Stimulated activated CD8-positive, alpha-beta memory T cell treated with anti-CD3 and anti-CD28 coated beads, Interleukin-7, amount 100 ng/mL, for 48 hours (primary cell): ENCODE measurements at places on chromosomes 6 and 20.

DNA sequence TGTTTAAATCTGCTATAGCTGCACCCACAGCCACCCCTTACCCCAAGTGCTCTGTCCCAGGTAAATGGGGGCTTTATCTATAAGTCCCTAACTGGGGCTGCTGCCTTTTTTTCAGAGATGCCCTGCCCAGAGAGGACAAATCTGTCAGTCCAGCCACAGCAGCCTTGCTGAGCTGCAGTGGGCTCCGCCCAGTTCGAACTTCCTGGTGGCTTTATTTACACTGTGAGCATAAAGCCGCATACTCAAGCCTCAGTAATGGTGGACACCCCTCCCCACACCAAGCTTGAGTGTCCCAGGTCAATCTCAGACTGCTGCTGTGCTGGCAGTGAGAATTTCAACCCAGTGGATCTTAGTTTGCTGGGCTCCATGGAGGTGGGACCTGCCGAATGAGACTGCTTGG is 505.2 kb downstream of the CBLN4 start:
- DNase-seq: no peak

- no peak for DNase-seq
These were observed 80.8 kb downstream of the RPP40 start for GRCh38 chr6:4923081-4923480.

GRCh38 chr6:7129360-7129759 is 21.6 kb downstream of the RREB1 start:
- DNase-seq: no peak

DNA sequence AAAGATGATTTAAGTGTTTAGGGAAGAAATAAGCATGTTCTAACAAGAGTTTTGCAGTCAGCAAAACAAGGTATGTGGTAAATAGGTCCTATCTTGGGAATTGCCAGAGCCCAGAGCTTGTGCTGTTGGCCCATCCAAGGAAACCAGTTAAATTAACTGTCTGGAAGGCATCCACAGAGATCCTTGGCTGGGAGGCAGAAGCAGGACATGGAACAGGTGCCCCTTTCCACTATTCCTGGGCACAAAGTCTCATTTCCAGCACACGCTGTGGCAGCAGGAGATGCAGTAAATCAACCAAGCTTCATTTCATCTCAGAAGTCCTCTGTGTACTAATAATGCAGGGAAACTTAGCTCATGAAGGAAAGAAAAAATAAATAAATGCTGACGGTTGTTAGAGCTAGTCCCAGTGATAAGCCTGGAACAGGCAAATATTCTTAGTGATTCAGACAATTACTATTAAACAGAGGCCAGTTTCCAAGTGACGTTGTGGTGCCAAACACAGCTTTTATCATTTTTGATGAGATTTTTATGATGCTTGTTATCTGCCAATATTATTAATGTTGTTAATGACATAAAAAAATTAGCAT is 39.8 kb upstream of the SNAP25 start:
- DNase-seq: no peak

GRCh38 chr6:140773276-140773675 is 1359.4 kb upstream of the GJE1 start:
- no peak for DNase-seq

GRCh38 chr6:43724914-43725642 is 37.5 kb upstream of the MRPS18A start:
- peak; percentile 82 for DNase-seq

DNA sequence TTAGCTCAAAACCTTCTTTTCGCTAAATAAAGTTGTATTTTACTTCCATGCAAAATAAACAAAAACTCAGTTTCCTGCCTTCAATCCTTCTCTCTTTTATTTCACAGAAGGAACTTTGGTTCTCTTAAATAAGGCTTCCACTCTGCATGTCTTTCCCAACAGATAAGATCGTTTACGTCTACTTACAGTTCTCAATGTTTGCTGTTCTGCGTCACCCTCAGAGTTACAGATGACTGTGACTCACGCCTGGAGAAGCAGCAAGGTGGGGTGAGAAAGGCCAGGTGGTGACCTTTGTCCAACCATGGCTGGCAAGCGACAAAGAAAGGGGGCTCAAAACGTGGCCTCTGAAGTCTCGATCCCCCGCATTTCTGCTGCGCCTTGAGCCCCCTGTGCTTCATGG is 51.4 kb upstream of the RPS6KA2 start:
- DNase-seq: no peak

- DNase-seq: no peak
These were observed 56.5 kb upstream of the NRSN1 start for GRCh38 chr6:24069526-24069925.

DNA sequence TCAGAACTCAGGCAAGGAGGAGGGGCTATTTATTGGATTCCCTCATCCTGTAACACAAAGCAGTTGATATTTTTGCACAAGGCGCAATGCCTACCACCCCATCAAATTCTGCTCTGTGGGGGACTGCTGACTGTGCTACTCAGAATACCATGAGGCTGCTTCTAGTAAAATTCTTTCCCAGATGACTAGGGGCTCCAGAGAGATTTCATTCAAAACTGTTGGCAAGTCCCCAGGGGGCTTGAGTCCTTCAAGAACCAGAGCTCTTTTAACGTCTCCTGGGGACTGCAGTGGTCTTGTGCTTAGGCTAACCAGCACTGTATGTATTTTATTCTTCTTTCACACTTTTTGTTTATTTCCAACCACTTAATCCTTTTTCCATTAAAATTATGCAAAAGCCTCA is 365.9 kb upstream of the AGPAT4 start:
- no peak for DNase-seq

- DNase-seq: no peak
These were observed 3.9 kb downstream of the ETV7 start for GRCh38 chr6:36383606-36384005.

GRCh38 chr20:51529758-51530157 is 12.8 kb downstream of the NFATC2 start:
- DNase-seq: peak; percentile 82

- peak; percentile 33 for DNase-seq
These were observed 1.1 kb downstream of the CEBPB start for GRCh38 chr20:50191544-50192363.
